ENCODE measurements at places on chromosomes 5 and 9.

GRCh38 chr5:94469894-94470329 is 148.5 kb downstream of the KIAA0825 start:
- DNase-seq: no peak

DNA sequence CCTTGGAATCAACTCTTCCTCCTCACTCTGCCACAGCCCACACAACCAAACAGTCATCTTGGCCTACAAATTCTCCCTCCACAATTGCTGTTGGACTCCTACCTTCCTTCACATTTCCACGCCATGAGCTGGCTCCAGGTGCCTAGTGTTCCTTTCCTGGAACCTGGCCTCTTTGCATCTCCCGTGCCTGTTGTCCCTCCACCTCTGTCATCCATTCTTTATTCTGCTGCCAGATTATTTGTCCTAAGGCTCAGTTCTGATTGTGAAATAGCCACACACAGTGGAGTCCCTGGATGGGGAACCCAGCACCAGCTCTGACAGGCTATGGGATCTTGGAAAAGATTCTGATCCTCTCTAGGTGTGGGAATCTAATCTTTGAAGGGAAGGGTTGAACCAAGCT is 109.1 kb upstream of the ANKH start:
- DNase-seq: no peak

DNA sequence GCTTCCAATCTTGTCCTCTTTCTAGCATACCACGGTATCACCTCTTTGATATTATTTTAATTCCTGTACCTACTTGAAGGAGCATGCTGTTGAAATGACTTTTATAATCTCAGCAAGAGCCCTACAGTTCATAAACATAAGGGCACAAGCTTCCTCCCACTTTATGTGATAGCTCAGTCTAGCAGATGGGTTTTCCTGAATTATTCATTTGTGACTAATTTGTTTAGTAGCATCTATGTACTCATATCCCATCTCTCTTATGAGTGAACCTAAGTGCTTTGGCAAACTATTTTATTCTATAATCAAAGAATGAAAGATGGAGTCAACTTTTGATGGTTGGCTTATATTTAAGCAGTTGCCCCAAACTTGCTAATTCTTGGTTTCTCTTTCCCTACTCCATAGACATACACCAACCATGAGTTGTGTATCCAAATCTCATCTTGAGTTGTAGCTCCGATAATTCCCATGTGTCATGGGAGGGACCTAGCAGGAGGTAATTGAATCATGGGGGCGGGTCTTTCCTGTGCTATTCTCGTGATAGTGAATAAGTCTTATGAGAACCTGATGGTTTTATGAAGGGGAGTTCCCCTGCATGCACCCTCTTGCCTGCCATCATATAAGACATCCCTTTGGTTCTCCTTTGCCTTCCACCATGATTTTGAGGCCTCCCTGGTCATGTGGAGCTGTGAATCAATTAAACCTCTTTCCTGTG is 17.7 kb downstream of the TXNDC8 start:
- no peak for DNase-seq

- no peak for DNase-seq
Observed at GRCh38 chr9:90919883-90920282, 118.3 kb downstream of the SYK start.

GRCh38 chr9:137241490-137242268 is 592 bp downstream of the TUBB4B start:
- DNase-seq: peak; percentile 66

- DNase-seq: no peak
Observed at GRCh38 chr5:158921441-158922262, 178.1 kb downstream of the EBF1 start.

GRCh38 chr5:111774525-111774924 is 17.5 kb upstream of the NREP start:
- DNase-seq: peak; percentile 9

- peak; percentile 56 for DNase-seq
Observed at GRCh38 chr5:125043781-125044391, 297.4 kb upstream of the ZNF608 start.

GRCh38 chr5:135443161-135443960 is 3.8 kb downstream of the DCANP1 start:
- peak; percentile 57 for DNase-seq

DNA sequence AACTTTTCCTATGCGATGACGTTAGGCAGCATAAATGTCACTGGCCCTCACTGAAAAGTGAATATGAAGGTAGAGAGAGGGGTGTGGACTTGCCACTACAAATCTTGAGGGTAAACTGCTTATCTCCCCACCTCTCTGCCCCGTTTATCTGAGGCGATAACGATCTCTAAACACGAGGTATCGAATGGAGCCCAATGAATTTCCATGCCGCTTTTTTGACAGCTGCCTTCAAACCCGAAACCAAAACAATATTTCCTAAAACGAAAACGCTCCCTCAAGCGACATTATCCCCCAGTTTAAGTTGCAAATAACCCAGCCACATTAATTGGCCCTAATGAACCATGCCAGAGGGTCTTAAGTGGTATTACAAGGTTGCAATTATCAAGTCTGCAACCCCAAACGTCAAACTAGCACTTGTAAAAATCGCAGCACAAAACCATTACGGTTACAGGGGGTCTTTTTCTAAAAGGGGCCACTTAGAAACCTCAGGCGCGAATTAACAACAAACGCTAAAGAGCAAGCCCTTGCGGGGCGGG is 1.4 kb downstream of the NR3C1 start:
- peak; percentile 55 for DNase-seq

- DNase-seq: no peak
Observed at GRCh38 chr9:33458444-33458843, 11.1 kb upstream of the AQP3 start.

DNA sequence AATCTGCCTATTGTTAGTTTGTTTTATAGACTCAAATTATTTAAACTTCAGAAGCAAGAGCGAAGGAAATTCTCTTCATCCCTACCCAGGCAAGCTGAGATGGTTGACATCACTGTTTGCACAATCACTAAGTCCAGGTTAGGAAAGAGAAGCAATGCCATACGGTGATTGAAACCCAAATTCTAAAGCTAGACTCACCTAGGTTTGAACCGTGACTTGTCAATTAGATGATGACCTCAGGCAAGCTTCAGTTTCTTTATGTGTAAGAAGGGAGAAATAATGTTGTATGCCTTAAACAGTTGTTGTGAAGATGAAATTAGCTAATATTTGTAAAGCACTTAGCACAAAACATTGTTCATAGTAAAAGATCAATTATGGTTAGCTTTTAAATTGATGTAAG is 96.5 kb upstream of the ANKRD55 start:
- DNase-seq: no peak

DNA sequence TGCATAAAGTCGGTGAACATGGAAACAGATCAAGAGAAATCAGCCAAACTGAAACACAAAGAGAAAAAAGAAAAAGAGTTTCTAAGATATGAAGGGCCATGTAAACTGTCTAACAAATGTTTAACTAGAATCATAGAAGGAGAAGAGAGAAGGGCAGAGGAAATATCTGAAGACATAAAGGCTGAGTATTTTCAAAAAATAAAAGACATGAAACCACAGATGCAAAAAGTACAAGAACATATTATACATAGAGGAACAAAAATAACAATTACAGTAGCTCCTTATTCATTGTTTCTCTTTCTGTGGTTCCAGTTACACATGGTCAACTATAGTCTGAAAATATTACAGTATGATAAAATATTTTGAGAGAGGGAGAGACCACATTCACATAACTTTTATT is 106.3 kb downstream of the HOMER1 start:
- DNase-seq: no peak

- no peak for DNase-seq
Observed at GRCh38 chr5:54671681-54672080, 154.1 kb downstream of the SNX18 start.

GRCh38 chr5:39371367-39371635 is 7.0 kb upstream of the C9 start:
- DNase-seq: no peak

DNA sequence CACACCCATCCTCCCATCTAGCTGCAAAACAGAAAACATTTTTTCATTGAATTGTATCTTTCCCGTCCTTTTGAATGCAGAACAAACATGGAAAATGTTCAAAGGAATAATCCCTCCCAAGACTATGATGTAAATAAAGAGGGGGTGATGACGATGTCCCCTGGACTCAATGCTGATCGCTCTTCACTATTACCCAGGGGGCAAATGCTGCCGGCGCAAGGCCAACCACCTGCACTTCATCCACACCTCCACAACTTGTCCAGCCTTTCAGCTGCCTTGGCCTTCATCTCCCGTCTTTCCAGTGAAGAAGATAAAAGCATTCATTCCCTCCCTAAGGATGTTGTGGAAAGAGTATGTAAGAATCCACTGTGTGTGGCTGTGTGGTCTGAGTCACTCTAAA is 240.3 kb downstream of the AGTPBP1 start:
- DNase-seq: no peak

- DNase-seq: no peak
Observed at GRCh38 chr5:174990909-174991308, 266.5 kb downstream of the MSX2 start.

DNA sequence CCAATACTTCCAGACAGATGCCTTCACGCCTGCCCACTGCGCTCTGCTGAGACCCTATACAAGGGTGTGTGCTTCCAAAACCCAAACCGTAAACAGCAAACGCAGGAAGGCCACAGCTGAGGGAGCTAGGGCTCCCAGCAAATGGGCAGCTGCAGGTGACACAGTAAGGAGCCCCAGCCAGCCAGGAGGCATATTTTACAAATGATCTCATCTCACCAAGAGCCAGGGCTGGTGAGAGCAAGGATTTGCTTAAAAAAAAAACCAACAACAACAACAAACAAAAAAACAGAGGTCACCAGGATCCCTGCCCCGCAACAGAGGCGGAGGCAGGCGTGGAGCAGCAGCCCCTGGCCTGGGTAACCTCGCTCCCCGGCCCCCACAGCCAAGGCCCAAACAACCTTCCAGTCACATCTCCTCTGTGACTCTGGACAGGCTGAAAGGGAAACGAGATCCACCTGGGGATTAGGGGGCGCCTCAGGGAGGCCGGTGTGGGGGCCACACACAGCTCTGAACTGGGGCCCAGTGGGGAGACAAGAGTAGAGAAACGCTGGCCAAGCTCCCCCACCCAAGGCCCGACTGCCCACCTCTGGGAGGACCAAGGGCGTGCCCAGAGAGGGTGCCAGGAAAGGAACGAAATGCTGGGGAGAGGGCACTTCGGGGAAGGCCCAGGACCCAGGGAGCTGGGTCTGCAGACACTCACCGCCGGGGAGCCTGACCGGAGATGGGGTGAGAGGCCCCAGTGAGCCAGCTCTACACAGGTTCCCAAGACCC is 3.3 kb downstream of the NACC2 start:
- DNase-seq: no peak

- no peak for DNase-seq
Observed at GRCh38 chr5:148418511-148418910, 34.8 kb downstream of the FBXO38 start.

DNA sequence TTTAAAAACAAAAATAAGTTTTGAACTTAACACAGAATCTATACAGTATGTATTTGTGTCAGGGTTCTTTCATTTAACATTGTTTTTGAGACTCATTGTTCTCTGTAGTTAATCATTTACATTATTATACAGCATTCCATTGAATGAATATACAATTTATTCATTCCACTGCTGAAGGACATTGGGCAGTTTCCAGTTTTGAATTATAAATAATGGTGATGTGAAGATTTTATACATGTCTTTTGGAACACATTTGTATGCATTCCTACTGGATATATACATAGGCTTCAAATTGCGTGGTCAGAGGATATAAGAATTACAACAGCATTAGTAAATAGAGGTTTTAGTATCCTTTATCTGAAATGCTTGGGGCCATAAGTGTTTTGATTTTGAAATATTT is 72.0 kb downstream of the CEP120 start:
- DNase-seq: no peak

DNA sequence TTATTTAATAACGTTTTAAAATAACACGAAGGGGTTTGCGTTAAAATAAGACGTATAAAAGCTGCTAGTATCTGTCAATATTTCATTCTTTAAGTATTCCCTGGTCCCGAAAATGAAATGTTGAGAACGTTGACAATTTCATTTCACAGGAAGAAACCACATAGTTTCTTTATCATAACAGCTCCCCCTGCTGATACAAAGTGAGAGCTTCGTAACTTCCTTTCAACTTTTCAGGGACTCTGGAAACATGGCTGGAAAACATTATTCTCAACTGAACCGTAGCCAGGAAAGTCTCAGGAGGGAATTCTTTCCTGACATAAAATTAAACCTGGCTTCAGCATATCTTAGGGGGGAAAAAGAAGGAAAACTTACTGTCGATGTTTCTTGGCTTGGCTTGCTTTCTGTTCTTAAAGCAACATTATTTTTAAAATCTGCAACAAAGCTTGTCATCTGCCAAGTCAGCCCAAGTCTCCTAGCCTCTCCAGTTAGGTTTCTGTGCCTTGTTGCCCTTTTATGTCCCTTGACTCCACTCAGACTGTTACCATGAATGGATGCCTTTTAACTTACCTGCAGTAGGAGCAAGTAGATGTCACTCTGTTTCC is 122.9 kb upstream of the DAB2 start:
- DNase-seq: peak; percentile 32

- DNase-seq: no peak
Observed at GRCh38 chr9:4491626-4491975, 1.3 kb downstream of the SLC1A1 start.

DNA sequence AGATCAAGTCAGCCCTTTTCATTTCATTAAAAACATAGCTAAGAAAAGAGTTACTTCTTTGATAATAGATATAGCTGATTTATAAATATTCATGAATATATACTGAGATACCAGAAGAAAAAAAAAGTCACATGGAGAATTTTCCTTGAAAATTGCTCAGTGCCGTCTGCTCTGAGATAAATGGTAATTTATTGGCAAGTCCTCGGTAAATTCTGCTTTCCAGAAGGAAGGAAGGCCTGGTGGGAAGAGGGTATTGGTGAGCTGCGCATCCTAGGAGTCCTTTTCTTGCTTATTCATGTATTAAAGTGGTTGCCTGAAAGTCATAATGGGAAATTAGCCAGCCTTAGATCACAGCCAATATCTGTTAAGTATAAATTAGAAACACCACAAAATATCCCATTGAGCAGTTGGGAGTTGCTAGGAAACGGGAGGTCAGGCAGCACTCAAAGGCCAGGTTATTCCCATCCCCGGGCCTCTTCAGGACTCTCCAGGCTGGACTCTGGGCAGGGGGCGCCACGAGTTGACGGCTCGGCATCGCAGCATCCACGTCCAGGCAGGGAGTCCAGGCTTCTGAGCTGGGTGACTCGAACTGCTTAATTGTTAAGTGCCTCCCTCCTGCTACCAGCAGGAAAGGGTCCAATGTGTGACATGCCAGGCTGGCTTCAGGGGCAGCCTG is 116.7 kb upstream of the RETREG1 start:
- peak; percentile 62 for DNase-seq

DNA sequence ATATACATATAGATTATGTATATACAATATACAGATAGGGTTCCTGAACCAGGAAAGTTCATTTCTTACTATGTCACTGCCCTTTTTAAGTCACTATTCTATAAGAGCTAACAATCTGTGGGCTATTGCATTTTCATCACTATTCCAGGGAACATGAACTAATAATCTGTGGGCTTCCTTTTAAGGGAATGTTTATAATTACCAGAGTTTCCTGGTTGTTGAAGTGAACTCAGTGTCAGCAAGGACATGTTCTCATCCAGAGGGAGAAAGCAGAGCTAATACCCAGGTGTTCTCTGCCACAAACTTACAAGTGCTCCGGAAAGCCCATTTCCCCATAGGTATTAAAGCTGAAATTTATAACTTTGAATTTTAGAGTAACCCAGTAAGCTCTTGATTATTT is 69.6 kb downstream of the CWC27 start:
- DNase-seq: no peak

GRCh38 chr5:175015028-175015685 is 290.8 kb downstream of the MSX2 start:
- no peak for DNase-seq

- DNase-seq: no peak
Observed at GRCh38 chr5:80414113-80414512, 6.2 kb downstream of the ZFYVE16 start.

All from retina (tissue), 1 donor.